GM23338 (cell line): ENCODE measurements at places on chromosomes 7 and 10.
A peak's percentile ranks its signal among the peaks of the same experiment; 100 is the strongest.

GRCh38 chr10:94680544-94680943 lies 3.0 kb upstream of the CYP2C18 start:
- no peak for DNase-seq
- H3K27ac ChIP-seq, result no peak overlapping the region
- H3K36me3 ChIP-seq, result no peaks in the 10 kb centered on the region
- peaks cover 8% of the 10 kb centered on the region; the same call in 1 of the 2 replicates for H3K4me1 ChIP-seq

GRCh38 chr7:497346-497745 lies 22.3 kb downstream of the PDGFA start:
- H3K36me3 ChIP-seq, result no peaks in the 10 kb centered on the region; the same call in 1 of the 2 replicates
- no peak overlapping the region for H3K27ac ChIP-seq
- no peak overlapping the region for H3K4me3 ChIP-seq
- peak; percentile 1 for DNase-seq
- no peaks in the 10 kb centered on the region for H3K27me3 ChIP-seq
- H3K4me1 ChIP-seq, result no peaks in the 10 kb centered on the region

DNA sequence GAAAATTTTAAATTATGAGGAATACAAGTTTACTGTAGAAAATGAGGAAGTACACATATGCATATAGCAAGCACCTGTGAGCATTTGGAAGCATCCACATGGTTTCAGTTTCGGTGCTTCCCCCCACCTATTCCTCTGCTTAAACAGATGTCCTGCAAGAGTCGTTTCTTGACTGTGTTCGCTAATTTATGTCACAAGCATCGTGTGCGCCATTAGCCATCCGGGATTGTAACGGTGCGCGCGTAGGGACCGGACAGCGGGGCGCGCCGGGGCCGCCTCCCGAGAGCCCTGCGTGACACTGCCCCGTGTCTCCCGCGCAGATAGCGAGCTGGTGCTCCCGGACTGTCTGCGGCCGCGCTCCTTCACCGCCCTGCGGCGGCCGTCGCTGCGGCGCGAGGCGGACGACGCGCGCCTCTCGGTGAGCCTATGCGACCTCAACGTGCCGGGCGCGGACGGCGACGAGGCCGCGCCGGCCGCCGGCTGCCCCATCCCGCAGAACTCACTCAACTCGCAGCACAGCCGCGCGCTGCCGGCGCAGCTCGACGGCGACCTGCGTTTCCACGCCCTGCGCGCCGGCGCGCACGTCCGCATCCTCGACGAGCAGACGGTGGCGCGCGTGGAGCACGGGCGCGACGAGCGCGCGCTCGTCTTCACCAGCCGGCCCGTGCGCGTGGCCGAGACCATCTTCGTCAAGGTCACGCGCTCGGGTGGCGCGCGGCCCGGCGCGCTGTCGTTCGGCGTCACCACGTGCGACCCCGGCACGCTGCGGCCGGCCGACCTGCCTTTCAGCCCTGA lies 90.9 kb downstream of the NEURL1 start:
- H3K27me3 ChIP-seq, result peaks cover 37% of the 10 kb centered on the region
- H3K4me1 ChIP-seq, result no peaks in the 10 kb centered on the region
- no peak overlapping the region for H3K27ac ChIP-seq
- DNase-seq, result peak; percentile 69
- no peaks in the 10 kb centered on the region for H3K36me3 ChIP-seq

DNA sequence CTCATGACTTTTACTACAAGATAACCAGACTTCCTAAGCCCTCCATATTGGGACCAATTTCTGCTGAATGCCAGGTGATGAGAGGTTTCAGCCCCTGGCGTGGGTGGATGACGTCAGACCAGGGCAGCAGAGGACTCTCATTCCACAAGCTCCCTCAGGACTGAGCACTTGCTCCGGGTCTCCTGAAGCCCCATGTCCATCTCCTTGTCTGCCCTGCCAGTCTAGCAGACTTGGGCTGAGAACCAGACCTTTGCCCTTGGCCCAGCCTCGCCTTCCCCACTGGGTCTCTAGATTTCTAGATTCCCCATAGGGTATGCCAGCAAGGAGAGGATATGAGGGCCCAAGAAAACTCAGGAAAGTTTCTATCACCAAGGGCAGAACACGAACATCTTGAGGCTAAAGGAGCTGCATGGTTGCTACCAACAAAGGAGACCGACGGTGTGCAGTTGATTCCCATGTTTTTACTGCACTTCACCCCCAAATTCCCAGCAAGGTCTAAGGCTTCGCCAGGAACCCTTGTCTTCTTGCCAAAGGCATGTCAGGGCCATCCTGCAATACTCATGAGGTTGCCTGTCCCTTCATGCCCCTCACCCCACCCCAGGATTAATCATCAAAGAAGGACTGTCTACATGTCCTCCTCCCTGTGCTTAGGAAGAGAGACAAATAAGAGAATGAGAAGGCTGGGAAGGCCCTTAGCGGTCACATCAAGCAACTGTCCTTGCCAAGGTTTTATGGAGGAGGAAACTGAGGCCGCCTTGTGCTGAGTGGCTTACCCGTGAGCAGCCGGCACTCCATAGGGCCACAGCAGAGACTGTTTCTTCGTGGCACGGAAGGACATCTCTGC lies 96.5 kb upstream of the MACROH2A2 start:
- H3K4me3 ChIP-seq, result no peak overlapping the region
- DNase-seq, result no peak
- no peaks in the 10 kb centered on the region for H3K27me3 ChIP-seq
- H3K27ac ChIP-seq, result no peak overlapping the region
- H3K36me3 ChIP-seq, result no peaks in the 10 kb centered on the region

- peaks cover 49% of the 10 kb centered on the region for H3K4me1 ChIP-seq
- no peaks in the 10 kb centered on the region for H3K27me3 ChIP-seq
- H3K27ac ChIP-seq, result no peak overlapping the region; the same call in 1 of the 2 replicates
- peaks cover 4% of the 10 kb centered on the region; the same call in 1 of the 2 replicates for H3K36me3 ChIP-seq
Observed at GRCh38 chr7:49243521-49243920, 319.2 kb downstream of the CDC14C start.
